ENCODE measurements at places on chromosomes 13 and 19.

GRCh38 chr19:57279418-57280164, 694 bp upstream of the ZNF460 start:
- peak; percentile 94 for DNase-seq

GRCh38 chr19:55015126-55015525, 22.9 kb downstream of the GP6 start:
- no peak for DNase-seq

DNA sequence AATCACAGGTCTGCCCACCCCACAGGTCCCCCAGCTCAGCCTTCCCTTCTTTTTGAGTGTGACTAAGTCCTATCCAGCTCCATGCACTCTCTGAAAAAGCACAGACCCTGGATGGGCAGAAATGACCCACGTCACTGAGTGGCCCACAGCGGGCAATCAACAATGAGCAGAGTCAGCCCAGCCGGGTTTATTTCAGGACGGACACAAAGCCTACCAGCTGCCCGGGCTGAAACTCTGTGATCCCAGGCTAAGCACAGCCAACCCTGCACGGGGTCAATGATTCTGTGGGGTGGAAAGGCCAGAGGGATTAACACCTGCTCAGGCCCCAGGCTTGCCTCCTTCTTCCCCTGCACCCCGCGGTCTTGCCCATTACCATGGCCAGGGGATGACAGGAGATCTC, 8.4 kb downstream of the NAPA start:
- no peak for DNase-seq

GRCh38 chr13:71722206-71722605, 144.8 kb downstream of the DACH1 start:
- DNase-seq: no peak

DNA sequence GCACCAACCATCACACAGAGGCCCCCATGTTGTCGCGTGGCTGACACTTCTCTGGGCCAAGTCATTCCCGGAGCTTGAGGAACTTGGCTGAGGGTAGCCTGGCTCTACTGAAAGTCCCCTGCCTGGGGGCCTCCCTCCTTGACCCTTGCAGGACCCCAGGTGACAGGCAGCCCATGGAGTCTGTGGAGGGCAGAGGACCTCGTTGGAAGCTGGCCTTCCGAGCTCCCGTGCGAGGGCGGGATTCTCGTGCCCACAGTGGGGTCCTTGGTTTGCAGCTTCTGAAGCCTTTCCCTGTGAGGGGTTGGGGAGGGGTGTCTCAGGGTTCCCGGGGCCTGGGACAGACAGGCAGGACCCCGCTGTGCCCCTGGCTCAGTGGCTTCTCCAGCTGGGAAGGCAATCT, 16.4 kb downstream of the NMRK2 start:
- no peak for DNase-seq

DNA sequence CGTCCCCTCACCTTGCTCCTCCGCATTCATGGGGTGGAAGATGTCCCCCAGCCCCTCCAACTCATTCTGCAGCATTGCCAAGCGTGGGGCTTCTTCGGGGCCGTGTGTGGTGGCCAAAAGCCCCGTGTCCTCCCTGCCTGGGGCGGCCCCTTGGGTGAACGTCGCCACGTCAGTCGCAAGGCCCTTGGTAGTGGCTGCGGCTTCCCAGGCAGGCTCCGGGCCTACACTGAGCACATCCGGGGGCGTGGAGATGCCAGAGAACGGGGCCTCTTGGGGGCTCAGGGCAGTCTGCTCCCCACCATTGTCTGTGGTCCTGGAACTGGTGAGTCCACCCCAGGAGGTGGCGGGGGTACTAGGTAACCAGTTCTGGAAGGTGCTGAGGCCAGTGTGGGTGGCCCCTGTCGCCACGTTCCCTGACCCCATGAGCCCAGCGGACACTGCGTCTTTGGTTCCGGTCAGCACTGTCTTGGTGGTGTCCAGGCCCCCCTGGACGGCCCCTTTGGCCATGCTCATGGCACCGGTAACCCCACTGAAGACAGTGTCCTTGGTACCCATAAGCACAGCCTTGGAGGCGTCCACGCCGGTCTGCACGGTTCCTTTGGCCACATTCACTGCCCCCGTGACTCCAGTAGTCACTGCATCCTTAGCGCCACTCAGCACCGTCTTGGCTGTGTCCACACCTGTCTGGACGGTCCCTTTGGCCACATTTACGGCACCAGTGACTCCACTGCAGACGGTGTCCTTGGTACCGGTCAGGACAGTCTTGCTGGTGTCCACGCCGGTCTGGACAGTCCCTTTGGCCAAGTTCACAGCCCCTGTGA, 7.6 kb downstream of the PLIN4 start:
- DNase-seq: no peak

- no peak for DNase-seq
Observed at GRCh38 chr13:114111577-114111976, 20.8 kb downstream of the RASA3 start.

- DNase-seq: no peak
Observed at GRCh38 chr13:113904411-113904810, 40.5 kb upstream of the GAS6 start.

Data from hepatic stellate cell (primary cell).